Pulmonary artery endothelial cell (primary cell): ENCODE measurements at places on chromosomes 7 and 10. TPM values are rescaled to one million over a fixed set of nuclear protein-coding genes. Genes with fewer than 3 reads are reported as not detected.

EGR2 gene
- total RNA-seq, result 0.04 and 0.07 TPM in 2 replicates

STEAP4 gene
- not detected in 2 replicates for total RNA-seq

TAS2R4 gene
- 0.33 and 0.85 TPM in 2 replicates for total RNA-seq

KIFBP gene
- 29.6 and 46.1 TPM in 2 replicates for total RNA-seq

SUN3 gene
- not detected in 2 replicates for total RNA-seq

RBM28 gene
- 19.7 and 39.9 TPM in 2 replicates for total RNA-seq

ZEB1 gene
- total RNA-seq, result 121 and 168 TPM in 2 replicates

SYNPO2L gene
- not detected in 2 replicates for total RNA-seq

FZD1 gene
- total RNA-seq, result 2.6 and 4.7 TPM in 2 replicates

SPDYE1 gene
- not detected in 2 replicates for total RNA-seq

DYNC1I1 gene
- 3.9 and 9.6 TPM in 2 replicates for total RNA-seq

PTPN20 gene
- 0.26 and 1.7 TPM in 2 replicates for total RNA-seq
